ENCODE measurements at places on chromosomes 7 and 10.

- no peak for DNase-seq
Measured at GRCh38 chr10:133475821-133476640, 22.3 kb downstream of the SCART1 start.

DNA sequence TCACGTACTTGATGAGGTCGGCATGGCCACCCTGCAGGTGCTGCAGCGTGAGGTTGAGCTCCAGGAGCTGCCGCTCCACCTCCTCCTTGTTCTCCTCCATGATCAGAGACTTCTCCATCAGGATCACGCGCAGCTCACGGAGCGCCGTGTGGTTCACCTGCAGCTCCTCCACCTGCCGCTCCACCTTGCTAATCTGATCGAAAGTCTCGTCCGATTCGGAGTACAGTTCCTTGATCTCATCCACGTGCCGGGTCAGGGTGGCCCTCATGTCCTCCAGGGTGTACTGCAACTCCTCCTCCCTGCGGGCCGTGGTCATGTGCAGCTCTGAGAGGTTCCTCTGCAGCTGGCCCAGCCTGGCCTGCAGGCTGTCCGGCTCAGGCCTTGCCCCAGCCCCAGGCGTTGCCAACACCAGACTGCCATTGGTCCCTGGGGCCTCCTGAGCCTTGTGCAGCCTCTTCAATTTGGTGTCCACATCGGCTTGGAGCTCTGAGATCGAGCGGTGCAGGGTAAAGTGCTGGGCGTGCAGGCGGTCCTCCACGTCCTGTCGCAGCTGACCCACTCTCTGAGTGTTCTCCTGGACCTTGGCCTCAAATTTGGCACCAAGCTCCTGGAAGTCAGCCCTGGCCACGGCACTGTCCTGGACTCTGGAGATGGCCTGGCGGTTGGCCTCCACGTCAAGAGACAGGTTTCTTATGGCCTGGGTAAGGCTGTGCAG lies 13.9 kb downstream of the MMRN2 start:
- DNase-seq, result no peak

- peak; percentile 9 for DNase-seq
Measured at GRCh38 chr7:131383417-131384285, 56.0 kb downstream of the MKLN1 start.

- no peak for DNase-seq
Measured at GRCh38 chr10:12396567-12396966, 47.2 kb downstream of the CAMK1D start.

DNA sequence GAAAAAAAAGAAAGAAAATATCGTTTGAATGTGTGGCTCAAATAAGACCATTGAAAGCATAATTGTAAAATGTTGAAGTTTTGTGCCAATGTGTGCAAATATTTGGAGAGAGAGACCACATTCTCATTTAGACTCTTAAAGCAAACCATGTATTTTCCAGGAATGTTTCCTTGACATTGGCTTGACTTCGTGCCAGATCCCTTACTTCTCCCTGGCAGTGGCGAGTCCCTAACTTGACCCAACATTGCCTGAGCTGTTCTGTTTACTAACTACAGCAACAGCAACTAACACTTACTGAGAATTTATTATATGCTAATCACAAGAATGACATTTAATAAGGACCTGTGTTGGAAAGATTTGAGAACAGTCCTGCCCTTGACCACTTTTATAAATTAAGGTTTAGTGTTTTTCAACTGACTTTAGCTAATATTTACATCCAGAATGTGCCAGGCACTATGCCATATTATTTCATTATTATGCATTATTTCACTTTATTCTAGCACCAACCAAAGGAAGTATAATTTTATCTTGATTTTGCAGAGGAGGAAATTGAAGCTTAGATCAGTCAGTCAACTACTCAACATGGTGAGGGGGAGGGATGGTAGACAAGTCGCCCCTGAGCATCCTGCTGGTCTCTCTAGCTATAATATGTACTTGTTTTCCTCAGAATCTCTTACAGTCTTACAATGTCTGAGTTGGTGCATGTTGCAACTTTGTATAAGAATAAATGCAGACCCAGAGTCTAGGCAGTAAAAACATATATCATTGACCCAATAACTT lies 29.7 kb downstream of the ZNF467 start:
- DNase-seq, result no peak

GRCh38 chr7:2162959-2163358 lies 69.8 kb downstream of the MAD1L1 start:
- no peak for DNase-seq

GRCh38 chr7:29432721-29433120 lies 130.9 kb upstream of the PRR15 start:
- DNase-seq, result no peak

DNA sequence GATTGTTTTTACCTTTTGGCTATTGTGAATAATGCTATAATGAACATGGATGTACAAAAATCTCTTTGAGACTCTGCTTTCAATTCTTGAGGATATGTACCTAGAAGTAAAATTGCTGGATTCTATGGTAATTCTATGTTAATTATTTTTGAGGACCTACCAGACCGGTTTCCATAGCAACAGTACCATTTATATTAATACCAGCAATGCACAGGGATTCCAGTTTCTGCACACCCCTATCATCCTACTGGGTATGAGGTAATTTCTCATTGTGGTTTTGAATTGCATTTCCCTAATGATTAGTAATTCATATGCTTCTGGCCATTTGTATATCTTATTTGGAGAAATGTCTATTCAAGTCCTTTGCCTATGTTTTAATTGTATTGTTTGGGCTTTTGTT lies 9.9 kb upstream of the PPP1R9A start:
- no peak for DNase-seq

GRCh38 chr10:121956111-121957061 lies 18.6 kb downstream of the NSMCE4A start:
- peak; percentile 34 for DNase-seq

DNA sequence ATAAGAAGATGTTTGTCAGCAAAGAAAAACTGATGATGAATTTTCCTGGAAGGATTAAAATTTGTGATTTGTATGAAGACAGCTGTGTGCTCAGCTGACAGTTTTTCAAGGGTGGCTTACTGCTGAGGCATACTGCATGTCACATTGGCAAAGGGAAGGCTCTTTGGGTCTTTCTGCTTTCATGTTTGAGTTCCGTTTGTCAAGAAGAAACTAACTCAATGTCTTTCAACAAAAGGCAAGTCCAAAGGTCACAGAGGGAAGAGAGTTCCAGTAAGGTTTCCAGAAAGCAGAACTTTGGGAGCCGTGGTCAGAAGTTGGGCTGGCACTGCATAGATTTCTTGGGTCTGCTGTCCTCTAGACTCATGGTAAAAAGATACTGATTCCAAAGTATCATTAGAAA lies 16.9 kb downstream of the DYDC2 start:
- DNase-seq, result no peak

DNA sequence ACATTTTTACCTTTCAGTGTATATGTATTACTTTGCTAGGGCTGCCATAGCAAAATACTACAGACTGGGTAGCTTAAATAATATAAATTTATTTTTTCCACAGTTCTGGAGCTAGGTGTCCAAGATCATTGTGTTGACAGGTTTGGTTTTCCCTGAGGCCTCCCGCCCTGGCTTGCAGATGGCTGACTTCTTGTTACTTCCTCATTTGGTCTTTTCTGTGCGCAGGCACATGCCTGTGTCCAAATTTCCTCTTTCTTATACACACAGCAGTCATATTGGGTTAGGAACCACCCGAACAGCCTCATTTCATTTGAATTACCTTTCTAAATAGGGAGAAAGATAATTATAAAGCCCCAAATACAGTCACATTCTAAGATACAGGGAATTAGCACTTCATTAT lies 521.6 kb upstream of the SORCS1 start:
- no peak for DNase-seq
